ENCODE measurements at places on chromosomes 11 and 22.

DNA sequence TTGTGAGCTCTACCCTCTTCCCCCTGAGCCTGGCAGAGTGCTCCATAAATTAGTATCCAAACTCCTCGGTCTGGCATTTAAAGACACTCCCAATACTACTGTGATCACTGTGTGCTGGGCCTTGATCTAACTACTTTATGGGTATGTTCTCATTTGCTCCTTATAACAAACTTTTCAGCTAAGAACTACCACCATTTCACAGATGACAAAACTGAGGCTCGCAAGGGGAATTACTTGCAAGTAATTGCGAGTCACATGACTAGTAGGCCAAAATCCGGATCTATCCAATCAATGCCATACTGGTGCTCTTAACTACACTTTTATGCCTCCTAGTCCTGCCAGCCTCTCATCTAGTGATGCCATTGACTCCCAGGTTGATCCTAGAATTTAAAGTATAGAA is 3.6 kb downstream of the THOC5 start:
- DNase-seq = no peak

GRCh38 chr11:3166268-3167142 is 1.4 kb upstream of the OSBPL5 start:
- no peak for DNase-seq

GRCh38 chr11:115226556-115226955 is 277.7 kb downstream of the CADM1 start:
- DNase-seq = peak; percentile 90

- DNase-seq = no peak
Measured at GRCh38 chr11:409600-410483, 5.0 kb downstream of the SIGIRR start.

- peak; percentile 73 for DNase-seq
Measured at GRCh38 chr11:76694664-76695063, 24.1 kb upstream of the LRRC32 start.

DNA sequence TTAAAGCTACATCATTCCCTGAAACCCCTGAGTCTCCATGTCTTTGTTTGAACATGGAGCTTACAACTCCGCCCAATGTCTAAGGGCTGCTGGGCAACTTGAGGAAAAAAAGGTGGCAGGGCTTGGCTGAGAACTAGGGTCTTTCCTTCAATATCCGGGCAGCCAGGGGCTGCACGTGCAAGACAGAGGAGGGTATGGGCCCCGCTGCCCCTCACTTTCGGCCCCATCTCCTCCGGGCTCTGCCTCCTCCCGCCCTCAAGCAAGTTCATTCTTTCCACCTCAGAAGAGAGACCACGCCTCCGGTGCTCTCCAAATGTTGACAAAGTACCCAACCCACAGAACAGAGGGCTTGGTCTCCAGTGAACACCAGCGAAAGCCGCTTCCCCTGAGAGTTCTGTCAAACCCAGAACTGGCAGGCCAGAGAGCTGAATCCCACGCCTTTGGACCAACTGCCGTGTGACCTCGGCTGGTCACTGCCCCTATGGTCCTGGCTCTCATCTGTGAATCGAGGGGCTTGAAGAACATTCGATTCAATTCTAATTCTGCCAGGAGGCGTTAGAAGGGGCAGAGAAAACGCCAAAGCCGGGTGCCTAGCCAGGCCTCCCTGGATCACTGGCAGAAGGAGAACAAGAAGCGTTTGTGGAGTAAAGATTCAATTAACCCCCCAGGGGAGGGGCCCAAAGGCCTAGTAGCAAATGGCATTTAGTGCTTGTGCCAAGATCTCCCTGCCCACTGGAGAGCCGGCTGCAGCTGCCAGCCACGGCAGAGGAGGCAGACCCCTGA is 7.3 kb downstream of the PDGFB start:
- DNase-seq = no peak

GRCh38 chr11:47616726-47617416 is 22.7 kb upstream of the C1QTNF4 start:
- peak; percentile 43 for DNase-seq

DNA sequence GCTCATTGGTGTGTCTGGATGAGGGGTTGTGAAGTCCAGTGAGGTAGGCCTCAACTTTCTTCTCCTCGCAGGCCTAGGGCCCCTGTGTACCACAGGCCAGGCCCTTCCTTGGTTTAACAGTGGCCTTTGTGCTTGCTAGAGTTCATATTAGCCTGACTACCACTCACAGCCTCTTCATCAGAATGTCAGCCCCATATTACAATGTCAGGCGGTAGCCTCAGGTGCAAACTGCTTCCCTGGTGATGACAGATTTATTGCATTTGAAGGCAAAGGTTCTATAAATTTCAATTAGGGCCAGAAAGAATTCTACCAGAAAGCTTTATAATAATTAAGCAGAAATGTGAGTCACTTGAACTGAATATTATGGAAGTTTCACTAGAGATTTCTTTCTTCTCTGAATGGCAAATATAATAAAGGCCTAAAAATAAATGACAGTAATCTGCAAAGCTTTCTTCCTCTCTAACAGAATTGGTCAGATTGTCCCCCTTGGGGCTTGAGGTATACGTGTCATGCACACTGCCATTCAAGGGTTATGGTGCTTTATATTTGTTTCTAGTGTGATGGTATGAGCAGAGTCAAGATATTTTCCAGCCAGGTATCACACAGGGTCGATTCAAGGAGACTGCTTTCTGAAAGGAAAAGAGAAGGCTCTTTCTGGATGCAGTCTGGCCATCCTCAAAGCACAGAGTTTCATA is 210.3 kb downstream of the CWF19L2 start:
- no peak for DNase-seq

GRCh38 chr11:115421992-115422689 is 82.1 kb downstream of the CADM1 start:
- DNase-seq = no peak
